Activated T-cell treated with anti-CD3 and anti-CD28 coated beads for 48 hours (primary cell): ENCODE measurements at places on chromosomes 5 and 9.

GRCh38 chr5:161314033-161314432 is 232.5 kb downstream of the GABRB2 start:
- no peak for DNase-seq

DNA sequence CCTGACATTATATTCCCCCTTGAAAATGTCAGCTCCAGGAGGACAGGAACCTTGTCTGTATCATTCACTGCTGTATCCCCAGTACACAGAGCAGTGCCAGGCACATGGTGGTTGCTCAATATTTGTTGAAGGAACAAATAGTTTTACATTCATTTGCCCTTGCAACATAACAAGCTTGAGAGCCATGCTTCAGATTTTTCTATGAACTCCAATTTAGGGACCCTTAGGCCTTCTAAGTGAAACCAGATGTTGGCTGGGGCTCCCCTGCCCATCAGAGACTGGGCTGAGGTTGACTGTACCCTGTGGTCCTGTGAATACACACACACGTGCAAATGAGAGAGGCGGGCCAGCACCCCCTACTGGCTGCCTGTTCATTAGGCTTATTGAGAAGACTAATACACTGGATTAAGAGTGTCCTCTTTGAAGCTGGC is 214.9 kb upstream of the WWC1 start:
- peak; percentile 4 for DNase-seq

DNA sequence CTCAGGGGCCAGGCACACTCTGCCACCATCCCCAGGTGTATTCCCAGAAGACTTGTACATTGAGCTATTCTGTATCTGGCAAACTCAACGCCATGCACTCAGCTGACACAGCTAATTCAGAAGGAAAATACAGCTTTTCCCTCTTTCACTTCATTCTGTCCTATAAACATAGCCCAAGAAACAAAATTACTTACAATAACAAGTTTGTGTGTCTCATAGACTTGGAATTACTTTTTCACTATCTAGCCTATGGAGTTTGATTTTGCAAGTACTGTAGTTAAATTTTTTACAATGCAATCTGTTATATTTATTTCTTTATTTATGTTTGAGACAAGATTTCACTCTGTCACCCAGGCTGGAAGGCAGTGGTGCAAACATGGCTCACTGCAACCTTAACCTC is 125.1 kb upstream of the KLF9 start:
- DNase-seq = no peak

GRCh38 chr9:120481248-120481647 is 98.7 kb downstream of the CDK5RAP2 start:
- no peak for DNase-seq

DNA sequence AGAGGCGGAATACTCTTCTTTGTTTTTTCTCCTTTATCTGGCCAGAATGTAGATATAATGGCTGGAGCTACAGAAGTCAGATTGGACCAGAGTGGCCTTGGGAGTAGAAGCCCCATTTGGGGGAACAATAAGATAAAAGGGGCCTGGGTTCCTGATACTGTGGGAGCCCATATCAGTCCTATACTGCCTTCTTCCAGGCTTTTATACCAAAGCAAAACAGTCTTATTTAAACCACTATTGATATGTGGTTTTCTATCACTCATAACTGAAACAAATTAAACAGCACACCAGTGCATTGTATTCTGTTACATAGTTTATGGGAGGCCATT is 14.3 kb downstream of the SPAAR start:
- DNase-seq = no peak

GRCh38 chr9:37522971-37523370 is 37.2 kb downstream of the POLR1E start:
- DNase-seq = no peak

GRCh38 chr5:151733358-151734063 is 24.9 kb downstream of the ATOX1 start:
- DNase-seq = no peak

GRCh38 chr5:127001621-127002296 is 28.6 kb downstream of the MARCHF3 start:
- no peak for DNase-seq

GRCh38 chr5:160356550-160357347 is 13.7 kb downstream of the C1QTNF2 start:
- DNase-seq = no peak

- DNase-seq = no peak
Measured at GRCh38 chr5:99636663-99637062, 707.9 kb upstream of the CHD1 start.

DNA sequence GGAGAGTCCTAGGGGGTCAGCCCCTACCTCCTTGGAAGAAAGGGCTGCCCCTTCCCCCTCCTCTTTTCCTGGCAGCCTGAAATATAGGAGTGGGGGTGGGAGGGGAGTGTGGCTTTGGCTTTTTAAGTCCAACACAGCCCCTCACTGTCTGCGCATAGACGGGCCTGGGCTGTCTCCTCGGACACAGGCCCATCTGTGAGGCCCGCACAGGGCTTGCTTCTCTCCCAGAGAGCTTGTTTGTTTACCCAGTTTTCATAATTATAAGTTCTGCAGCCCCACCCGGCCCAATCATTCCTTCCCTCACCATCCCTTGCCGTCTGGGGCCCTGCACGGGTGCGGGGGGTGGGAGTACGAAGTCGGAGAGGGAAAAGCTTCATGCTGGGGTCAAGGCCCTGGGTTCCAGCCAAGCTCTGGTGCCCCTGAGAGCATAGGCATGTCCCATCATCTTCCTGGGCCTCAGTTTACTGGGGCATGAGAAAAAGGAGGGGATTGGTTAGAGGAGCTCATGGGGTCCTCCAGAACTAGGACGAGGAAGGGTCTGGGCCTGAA is 54.0 kb upstream of the STXBP1 start:
- no peak for DNase-seq

DNA sequence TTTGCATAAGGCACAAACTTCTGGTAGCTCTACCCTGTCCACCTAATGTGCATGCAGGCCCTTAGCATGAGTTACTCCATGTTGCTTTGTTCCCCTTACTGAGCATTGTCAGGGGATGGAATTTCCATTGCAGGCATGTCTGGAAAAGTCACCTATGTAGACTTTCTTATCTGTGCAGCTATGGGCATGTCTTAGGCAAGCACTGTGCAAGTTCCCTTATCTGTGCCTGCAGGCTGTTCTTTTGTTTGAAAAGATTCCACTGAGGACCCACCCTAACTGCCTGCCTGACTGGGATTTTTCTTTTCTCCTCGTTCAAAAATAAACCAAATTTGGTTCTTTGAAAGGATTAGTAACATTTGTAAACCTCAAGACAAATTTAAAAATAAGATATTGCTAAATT is 587.0 kb downstream of the CDH18 start:
- no peak for DNase-seq

- DNase-seq = no peak
Measured at GRCh38 chr5:157189223-157189622, 8.6 kb downstream of the ITK start.

- DNase-seq = no peak
Measured at GRCh38 chr5:87825583-87825982, 412.9 kb upstream of the CCNH start.

GRCh38 chr5:130975847-130976246 is 189.2 kb downstream of the HINT1 start:
- no peak for DNase-seq

DNA sequence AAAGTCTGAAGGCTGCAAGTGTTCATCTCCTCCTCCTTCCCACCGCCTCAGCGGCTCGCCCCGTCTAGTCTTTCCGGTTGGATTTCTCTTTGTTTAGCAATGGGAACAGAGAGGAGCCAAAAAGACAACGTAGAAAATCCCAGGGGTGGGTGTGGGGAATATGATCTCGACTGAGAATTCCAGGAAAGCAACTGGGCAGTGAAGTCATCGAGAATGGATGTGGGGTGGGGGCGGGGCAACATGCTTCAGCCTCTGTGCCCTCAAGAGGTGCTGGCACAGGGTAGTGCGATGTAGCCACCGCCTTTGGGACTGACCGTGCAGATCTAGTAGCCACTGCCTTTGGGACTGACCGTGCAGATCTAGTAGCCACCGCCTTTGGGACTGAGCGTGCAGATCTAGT is 12.9 kb downstream of the MSX2 start:
- no peak for DNase-seq

DNA sequence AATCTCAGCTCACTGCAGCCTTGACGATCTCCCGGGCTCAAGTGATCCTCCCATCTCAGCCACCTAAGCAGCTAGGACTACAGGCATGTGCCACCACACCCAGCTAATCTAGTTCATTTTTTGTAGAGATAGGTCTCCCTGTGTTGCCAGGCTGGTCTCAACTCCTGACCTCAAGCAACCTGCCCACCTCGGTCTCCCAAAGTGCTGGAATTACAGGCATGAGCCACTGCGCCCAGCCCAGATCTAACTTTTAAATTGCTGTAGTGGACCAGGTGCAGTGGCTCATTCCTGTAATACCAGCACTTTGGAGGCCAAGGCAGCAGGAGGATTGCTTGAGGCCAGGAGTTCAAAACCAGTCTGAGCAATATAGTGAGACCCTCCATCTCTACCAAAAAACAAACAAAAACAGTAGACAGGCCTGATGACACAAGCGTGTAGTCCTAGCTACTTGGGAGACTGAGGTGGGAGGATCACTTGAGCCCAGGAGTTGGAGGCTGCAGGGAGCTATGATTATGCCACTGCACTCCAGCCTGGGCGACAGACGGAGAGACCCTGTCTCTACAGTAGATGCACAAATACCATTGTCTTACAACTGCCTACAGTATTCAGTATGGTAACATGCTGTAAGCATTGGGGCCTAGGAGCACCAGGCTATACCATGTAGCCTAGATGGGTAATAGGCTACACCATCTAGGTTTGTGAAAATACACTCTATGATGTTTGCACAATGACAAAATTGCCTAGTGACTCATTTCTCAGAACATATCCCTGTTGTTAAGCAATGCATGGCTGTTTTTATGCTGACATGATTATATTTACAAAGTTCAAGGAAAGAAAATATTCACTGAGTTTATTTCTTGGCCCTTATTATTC is 1.5 kb upstream of the SIT1 start:
- DNase-seq = no peak

- DNase-seq = no peak
Measured at GRCh38 chr5:145958436-145958835, 22.1 kb downstream of the SH3RF2 start.

DNA sequence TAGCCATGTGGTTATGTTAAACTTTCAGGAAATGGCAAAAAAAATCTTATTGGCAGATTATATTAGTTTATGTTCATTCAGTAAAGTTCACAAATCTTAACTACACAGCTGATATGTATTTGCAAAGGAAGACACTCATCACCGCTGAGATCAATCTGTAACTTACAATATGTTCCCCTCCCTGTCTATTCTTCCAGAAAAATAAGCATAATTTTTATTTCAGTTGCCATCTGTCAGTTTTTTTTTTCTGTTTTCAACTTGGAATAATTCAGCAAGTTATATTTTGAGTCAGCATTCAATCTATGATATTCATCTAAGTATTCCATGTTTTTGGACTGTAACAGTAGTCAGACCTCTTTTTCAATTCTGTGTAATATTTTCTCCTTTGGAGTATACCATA is 1019.9 kb upstream of the PTPRD start:
- no peak for DNase-seq

DNA sequence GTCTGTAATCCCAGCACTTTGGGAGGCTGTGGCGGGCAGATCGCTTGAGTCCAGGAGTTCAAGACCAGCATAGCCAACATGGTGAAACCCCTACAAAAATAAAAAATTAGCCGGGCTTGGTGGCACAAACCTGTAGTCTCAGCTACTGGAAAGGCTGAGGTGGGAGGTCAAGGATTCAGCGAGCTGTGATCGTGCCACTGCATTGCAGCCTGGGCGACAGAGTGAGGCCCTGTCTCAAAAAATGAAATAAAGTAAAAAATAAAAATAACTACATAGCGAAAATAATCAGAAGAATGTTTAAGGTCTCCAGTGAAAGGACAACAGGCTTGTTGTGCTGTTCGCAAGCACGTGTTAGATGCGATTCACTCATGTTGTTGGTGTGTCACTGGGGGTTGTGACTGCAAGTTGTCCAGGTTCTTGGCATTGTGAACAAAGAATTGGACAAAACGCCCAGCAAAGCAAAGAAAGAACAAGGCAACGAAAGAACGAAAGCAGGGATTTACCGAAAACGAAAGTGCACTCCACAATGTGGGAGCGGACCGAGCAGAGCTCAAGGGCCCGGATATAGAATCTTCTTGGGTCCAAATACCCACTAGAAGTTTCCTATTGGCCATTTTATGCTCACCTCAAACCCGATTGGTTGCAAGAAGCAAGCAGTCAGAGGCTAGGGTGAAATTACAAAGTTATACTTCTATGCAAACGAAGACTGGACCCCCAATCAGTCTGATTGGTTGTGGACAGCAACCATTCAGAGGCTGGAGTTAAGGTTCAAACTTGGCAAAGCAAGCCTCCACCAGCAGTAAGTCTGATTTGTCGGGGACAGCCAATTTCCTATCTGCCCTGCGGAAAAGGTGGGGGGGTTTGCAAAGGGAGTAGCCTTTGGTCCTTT is 844 bp upstream of the MCCC2 start:
- DNase-seq = no peak

DNA sequence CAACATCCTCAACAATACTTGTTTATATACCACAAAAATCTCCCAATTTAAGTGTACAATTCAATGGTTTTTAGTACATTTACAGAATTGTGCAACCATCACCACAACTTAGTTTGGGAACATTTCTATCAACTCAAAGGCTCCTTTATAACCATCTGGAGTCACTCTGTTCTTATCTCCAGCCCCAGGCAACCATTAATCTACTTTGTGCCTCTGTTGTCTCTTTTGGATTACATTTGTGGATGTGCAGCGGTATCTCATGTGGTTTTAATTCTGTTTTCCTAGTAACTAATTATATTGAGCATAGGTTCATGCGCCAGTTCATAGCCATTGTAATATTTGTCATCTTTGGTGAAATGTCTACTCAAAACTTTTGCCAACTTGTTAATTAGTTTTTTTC is 14.4 kb downstream of the ADAMTS19 start:
- DNase-seq = no peak

- no peak for DNase-seq
Measured at GRCh38 chr9:135394699-135395645, 84.6 kb upstream of the PPP1R26 start.

DNA sequence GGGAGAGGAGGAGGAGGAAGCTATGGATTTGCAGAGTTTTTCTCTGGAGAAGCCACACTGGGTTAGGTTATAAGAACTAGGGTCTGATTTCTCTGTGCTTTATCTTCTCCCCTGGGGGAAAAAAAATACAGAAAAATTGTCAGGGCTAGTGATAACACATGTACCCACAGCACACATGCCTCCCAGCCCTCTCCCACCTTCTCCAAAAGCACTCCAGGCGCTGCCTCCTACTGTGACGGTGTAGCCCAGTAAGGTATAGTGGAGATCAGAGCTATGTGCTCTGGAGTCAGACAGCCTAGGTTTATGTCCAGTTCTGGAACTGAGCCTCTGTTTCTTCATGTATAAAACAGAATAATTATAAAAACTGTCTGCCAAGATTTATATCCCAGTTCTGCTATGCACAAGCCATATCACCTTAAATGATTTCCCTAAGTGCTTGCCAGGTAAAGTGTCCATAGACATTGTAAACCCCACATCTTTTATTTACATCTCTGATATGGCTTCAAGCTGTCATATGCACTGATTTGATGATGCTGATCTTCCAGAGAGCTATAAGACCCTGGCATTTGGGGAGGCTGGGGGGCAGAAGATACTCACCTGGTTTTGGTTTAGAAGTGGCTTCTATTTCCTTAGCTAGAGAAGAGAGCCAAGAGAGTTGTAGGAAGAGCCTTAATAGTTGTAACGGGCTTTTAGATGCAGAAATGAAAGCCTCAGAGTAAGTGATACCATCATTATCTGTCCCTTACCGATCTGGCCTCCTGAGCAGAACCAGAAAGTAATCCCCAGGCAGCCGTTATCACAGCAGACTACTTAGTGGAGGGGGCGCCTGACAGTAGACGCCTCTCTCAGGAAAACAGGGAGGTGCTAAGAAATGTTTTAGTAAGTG is 7.6 kb downstream of the SLC1A3 start:
- DNase-seq = no peak
